ENCODE measurements at places on chromosomes 16 and 17.
A peak's percentile ranks its signal among the peaks of the same experiment; 100 is the strongest.

GRCh38 chr16:15636392-15636873 is 6.5 kb downstream of the MARF1 start:
- no peak for DNase-seq

DNA sequence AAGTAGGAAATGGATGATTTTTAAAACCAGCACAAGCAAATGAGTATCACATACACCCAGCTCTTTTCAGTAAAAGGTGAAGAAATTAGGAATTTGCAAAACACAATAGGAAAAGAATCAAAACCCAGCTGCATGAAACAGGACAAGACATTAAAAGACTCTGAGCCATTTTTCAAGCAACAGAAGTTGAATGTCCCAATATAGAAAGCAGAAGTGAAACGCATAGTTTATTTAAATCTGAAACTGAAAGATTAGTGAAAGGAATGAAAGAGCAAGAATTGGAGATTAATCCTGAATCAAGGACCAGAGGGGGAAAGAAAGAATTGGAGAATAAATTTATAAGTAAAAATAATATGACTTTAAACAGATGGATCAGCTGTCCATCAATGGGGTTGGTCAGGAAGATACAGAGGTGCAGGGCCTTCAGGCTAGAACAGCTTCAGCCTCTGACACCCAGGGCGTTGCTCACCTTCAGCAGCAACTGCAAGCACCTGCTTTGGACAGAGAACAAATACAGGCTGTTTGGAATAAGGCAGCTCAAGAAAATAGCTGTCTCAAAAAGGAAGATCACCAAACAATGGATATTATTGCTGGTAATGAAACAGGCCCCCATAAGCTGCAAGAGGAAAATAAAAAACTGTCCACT is 3.9 kb upstream of the ARHGAP17 start:
- DNase-seq = no peak

DNA sequence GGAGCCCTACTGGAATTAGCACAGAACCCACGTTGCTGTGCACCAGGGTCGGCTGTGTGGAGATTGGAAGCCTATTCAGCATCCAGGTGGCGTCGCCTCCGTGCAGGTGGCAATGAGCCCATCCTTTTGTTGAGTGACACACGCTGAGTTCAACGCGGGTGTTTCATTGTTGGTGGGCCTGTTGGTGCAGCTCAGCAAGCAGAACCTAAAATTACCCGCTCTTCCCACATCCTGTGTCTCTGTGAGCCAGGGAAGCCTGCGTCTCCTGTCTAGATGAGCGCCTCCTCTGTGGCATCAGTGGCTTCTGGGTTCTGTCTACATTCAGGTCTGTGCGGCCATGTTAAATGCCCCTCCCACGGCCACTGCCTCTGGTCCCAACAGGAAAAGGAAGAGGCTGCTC is 14.5 kb downstream of the CD2BP2 start:
- no peak for DNase-seq

- peak; percentile 54 for DNase-seq
These were observed 1.4 kb upstream of the SLFN5 start for GRCh38 chr17:35241520-35241919.

- no peak for DNase-seq
These were observed 233.4 kb downstream of the FTO start for GRCh38 chr16:53937161-53937880.

- no peak for DNase-seq
These were observed 11.2 kb downstream of the BTBD17 start for GRCh38 chr17:74350486-74350885.

DNA sequence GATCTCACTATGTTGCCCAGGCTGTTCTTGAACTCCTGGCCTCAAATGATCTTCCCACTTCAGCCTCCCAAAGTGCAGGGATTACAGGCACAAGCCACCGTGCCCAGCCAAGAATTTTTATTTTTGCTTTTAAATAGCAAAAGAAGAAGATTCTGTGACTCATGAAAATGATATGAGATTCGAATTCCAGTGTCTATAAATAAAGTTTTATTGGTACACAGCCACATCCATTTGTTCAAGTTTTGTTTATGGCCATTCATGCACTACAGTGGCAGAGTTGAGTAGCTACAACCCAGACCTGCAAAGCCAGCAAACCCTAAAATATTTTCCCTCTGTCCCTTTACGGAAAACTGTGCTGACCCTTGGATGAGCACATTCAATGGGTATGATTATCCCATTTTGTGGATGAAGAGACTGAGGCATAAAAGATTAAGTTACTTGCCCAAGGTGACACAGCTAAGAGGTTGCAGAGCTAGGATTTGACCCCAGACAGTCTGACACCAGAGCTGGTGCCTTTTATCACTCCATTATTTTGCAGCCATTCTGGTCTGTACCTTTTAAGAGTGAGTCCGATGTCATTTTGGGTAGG is 34.2 kb downstream of the SCNN1G start:
- DNase-seq = no peak

DNA sequence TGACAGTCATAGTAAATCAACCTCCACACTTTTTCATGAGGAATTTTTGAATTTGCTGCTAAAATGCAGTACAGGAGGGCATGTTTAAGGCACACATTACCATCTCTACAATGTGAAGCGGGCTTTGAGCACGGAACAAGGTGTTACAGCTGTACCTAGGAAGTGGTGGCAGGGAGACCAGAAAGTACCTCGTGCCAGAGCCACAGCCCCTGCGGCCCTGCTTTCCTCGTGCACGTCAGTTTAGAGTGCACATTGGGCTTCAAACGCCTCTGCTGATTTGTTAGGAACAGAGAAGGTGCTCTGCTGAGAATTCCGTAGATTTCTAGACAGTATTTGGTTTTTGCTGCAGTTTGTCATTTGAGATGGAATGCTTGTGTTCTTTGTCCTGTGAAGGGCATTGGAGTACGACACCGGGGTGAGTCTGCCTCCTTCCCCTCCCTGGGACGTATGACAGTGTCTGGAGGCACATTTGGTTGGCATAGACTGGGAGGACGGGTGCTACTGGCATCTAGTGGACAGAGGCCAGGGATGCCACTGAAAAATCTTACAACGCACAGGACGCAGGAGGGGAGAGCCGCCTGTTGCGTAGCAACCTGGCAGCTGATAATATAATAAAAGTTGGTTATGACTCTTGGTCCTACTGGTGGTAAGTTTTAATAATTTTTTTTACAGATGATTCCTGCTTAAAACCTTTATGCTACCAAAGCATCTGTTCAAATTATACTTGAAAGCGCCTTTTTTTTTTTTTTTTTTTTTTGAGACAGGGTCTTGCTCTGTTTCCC is 9.1 kb downstream of the FOXK2 start:
- no peak for DNase-seq

- peak; percentile 54 for DNase-seq
These were observed 65.9 kb upstream of the SDK2 start for GRCh38 chr17:73710095-73710592.

GRCh38 chr17:69551212-69552010 is 136.9 kb downstream of the MAP2K6 start:
- no peak for DNase-seq

DNA sequence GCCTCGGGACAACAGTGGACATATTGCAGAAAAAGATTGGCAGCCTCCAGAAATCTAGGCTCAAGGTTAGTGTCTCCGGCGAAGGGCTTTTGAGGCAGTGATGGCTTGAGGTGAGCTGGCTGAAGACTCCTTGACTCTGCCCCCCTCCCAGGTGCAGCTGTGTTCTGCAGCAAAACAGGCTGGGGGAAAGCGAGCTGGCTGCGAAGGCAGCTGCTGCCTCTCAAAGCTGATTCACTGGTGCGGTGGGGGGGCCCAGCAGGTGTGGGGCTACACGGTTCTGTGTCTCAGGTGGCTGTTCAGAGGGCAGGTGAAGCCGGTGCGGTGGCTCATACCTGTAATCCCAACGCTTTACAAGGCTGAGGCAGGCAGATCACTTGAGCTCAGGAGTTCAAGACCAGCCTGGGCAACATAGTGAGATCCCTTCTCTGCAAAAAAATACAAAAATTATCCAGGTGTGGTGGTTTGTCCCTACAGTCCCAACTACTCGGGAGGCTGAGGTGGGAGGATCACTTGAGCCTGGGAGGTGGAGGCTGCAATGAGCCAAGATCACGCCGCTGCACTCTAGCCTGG is 22.9 kb downstream of the C16orf96 start:
- no peak for DNase-seq

- DNase-seq = no peak
These were observed 6.8 kb downstream of the SLC6A2 start for GRCh38 chr16:55662644-55663031.

DNA sequence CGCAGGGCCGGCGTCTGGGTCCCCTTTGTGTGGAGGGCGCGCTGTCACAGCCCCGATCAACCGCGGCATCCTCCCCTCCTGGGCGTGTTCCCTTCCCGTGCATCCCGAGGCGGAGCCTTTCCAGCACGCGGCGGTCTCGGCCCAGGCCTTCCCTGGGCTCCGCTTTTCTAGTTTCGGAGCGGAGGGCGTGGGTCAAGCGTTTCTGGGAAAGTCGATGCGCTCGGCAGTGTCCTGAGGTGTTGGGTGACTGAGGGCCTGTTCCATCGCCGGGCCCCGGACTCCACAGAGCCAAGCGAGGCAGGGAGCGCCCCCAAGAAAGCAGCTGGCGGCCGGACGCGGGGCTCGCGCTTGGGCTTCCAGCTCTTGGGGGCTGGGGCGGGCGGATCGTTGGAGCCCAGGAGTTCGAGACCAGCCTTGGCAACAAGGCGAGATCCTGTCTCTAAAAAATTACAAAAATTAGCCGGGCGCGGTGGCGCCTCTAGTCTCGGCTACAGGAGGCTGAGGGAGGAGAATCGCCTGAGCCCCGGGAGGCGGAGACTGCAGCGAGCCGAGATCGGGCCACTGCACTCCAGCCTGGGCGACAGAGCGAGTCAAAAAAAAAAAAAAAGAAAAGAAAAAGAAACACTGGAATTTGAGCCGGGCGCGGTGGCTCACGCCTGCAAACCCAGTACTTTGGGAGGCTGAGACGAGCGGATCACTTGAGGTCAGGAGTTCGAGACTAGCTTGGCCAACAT is 806 bp downstream of the IFT140 start:
- no peak for DNase-seq

DNA sequence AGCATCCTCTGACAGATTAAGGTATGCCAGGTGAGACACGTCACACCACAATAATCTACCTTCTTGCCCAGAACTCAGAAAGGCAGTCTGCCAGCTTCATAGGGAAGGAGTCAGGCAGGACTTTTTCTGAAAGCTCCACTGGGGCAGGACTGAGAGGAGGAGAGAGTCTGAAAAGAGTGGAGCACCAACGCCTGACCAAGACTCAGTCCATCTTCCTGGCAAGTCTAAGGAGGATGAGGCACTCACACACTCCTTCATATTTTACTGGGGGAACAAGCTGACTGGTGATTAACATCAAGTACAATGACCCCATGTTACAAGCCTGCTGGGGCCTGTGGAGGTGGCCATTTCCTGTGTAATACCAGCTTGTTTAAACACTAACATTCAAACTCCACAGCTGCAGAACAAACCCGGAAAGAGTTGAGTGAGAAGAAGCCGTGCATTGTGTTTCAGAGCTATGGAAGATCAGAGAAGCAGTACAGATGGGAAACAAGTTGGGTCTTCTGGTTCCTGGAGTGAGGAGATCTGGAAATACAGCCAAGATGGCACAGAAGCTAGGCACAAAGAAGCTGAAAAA is 122.4 kb downstream of the HIC1 start:
- DNase-seq = no peak

DNA sequence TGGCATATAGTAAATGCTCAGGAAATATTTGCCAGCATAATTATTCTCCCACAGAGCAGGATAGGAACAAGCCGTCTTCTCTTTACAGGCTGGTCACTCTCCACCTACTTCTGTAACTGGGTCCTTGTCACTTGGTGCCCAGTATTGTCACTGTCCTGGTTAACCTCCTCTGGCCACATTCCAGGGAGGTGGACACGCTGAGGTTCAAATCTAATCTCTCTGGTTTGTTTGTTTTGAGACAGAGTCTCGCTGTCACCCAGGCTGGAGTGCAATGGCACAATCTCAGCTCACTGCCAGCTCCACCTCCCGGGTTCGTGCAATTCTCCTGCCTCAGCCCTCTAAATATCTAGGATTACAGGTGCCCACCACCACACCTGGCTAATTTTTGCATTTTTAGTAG is 15.6 kb downstream of the SBK1 start:
- DNase-seq = no peak

Measured in activated CD4-positive, alpha-beta T cell treated with anti-CD3 and anti-CD28 coated beads, Interleukin-2, amount 50 U/mL, for 4 hours (primary cell).